Activated T-cell treated with anti-CD3 and anti-CD28 coated beads for 1 hour (primary cell): ENCODE measurements at places on chromosomes 13 and 19.

- DNase-seq = no peak
Observed at GRCh38 chr13:33799950-33800592, 17.9 kb upstream of the RFC3 start.

DNA sequence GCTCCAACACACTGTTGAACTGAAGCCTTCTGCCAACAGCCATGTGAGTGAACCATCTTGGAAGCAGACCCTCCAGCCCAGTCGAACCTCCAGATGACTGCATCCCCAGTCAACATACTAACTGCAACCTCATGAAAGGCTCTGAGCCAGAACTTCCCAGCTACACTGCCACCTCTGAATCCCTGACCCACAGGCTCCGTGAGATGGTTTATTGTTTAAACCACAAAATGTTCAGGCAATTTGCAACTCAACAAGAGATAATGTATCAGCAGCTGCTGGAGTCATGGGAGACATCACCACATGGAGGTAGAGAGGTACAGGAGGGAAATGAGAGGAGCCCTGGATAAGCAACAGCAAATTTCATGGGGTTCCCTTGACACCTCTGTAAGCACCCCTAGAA lies 266.4 kb upstream of the NBEA start:
- no peak for DNase-seq

GRCh38 chr19:55441692-55442321 lies 1.3 kb downstream of the SHISA7 start:
- no peak for DNase-seq

GRCh38 chr13:30493658-30494381 lies 28.1 kb upstream of the HMGB1 start:
- no peak for DNase-seq

DNA sequence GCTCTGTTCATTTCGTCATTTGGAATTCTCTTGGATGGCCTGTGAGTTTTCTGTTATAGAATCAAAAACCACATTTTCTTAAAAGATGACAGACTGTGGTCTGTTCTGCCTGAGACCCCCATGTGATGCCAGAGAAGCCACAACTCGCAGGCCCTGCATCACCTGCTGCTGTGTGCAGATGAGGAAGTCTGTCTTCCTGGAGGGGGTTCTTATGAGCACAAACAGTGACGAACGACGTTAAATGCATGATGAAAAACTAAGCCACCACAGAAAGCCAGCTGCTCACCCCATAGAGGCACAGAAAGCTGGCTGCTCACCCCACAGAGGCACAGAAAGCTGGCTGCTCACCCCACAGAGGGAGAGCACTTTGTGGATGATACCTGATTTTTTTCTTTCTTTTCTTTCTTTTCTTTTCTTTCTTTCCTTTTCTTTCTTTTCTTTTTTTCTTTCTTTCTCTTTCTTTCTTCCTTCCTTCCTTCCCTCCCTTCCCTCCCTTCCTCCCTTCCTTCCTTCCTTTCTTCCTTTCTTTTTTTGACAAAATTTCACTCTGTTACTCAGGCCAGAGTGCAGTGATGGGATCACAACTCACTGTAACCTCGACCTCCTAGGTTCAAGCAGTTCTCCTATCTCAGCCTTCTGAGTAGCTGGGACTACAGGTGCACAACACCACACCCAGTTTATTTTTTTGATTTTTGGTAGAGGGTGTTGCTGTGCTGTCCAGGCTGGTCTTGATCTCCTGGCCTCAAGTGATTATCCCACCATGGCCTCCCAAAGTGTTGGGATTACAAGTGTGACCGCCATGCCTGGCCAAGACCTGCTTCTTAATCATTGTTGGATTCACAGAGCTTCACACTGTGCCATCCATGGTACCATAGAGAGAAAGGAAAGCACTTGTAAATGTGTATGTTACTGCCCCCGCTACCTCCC lies 1191.4 kb downstream of the UQCRFS1 start:
- DNase-seq = no peak

DNA sequence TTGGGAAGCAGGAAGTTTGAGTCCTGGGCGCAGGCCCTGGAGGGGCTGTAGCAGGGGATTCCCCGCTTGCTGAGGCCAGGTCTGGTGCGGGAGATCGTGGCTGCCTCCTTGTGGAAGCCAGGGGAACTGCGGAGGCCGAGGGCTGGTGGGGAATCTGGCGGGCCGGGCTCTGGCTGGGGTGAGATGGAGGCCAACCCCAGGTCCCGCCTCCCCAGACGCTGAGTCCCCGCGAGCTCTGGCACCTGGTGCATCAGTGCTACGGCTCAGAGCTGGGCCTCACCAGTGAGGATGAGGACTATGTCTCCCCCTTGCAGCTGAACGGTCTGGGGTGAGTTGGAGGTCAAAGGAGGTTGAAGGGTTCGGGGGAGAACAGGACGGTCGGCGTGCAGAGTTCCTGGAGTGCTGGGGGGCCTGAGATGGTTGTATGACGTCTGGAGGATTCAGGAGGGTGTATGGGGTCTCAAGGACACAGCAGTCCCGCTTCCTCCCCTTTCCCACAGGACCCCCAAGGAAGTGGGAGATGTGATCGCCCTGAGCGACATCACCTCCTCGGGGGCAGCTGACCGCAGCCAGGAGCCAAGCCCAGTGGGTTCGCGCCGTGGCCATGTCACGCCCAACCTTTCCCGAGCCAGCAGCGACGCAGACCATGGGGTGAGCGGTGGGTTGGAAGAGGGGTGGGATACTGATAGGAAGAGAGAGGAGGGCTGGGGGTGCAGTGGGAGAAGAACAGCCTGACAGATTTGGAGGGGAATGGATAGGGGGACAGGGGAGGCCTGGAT lies 13.1 kb downstream of the GRAMD1A start:
- peak; percentile 73 for DNase-seq

GRCh38 chr19:40567040-40567749 lies 9.5 kb upstream of the SHKBP1 start:
- no peak for DNase-seq

DNA sequence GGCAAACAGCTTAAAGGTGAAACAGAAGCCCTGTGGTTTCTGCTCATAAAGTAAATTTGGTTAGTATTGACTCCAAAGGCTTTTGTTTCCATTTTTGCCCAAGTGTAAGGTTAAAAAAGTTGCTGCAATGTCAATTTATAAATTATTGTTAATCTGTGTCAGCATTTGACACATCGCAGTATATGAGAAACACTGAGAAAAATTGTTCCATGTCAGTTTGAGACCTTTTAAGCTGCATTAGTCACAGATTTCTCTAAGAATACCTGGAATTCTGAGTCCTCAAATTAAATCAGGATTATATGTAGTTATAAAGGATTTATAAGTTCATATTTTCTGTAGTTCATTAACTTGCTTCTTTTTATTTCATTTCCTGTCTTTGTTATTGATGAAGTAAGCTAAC lies 78.8 kb downstream of the FGF14 start:
- DNase-seq = no peak
